ENCODE measurements at places on chromosomes 7 and 10.

DNA sequence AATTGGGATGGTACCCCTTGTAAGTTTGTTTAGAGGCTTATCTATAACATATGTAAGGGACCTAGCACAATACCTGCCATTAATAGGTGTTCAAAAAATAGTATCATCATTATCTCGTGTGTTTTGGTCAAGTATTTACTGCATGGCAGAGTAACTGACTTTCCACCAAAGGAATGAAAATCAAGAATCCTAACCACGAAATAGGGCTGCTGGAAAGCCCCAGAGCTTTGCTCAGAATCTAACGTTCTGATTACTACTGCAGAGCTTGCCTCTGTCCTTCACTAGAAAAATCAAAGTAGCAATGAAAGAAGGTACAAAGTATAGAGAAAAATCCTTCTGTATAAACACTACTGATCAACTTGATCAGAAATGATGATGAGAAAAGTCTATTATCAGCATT, 34.9 kb downstream of the DCLRE1C start:
- no peak for DNase-seq

GRCh38 chr7:106417273-106417902, 132.6 kb upstream of the NAMPT start:
- DNase-seq: no peak

DNA sequence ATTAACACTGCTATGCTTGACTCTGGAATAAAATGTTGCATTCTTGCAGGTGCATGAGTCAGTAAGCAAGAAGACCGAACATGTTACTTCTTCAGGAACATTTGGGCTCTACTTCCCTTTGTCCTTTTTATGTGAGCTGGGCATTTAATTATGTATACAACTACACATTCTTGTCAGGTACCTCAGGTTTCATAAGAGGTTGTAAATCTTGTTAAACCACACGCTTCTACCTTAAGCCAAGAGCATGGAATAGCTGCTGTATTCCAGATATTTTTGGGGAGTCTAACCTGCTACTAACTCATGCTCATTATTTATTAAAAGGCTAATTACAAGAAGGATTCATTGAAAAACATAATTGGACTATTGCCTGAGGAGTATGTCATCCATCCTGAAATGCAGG, 414.2 kb upstream of the KLF6 start:
- no peak for DNase-seq

- DNase-seq: no peak
Measured at GRCh38 chr7:123999703-124000102, 33.2 kb downstream of the TMEM229A start.

DNA sequence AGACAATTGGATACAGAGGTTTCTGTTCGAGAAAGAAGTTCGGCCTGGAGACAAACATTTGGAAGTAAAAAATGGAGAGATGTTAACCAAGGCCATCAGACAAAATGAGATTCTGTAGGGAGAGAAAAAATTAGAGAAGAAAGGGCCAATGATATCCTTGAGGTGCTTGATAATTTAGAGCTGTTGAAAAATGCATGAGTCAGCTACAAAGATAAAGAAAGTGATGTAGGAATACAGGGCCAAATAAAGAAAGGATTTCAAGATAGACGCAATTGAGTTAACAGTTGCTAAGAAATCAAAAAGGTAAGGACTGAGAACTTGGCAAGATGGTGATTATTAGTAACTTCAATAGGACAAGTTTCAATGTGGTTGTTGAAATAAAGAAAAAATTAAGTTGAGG, 384.2 kb upstream of the SEMA3A start:
- DNase-seq: no peak

DNA sequence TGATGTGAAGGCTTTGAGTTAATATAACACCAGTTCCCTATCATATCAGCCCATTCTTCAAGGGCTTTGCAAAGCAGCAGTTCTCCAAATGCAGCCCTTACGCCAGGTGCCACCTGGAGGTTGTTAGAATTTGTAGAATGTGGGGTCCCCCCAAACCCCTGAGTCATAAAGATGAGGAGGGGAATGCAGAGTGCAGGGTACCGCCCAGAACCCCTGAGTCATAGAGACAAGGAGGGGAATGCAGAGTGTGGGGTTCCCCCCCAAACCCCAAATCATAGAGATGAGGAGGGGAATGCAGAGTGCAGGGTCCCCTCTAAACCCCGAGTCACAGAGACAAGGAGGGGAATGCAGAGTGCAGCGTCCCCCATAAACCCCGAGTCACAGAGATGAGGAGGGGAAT, 605.8 kb downstream of the PTPRN2 start:
- DNase-seq: no peak

- DNase-seq: no peak
Measured at GRCh38 chr10:100138921-100139496, 46.8 kb downstream of the ERLIN1 start.

- no peak for DNase-seq
Measured at GRCh38 chr7:13989126-13989948, at the start of gene ETV1. Gene ETV1, minus strand, starts transcription at chr7:13989666. Its CDS starts 614 bp downstream, at chr7:13989052.

DNA sequence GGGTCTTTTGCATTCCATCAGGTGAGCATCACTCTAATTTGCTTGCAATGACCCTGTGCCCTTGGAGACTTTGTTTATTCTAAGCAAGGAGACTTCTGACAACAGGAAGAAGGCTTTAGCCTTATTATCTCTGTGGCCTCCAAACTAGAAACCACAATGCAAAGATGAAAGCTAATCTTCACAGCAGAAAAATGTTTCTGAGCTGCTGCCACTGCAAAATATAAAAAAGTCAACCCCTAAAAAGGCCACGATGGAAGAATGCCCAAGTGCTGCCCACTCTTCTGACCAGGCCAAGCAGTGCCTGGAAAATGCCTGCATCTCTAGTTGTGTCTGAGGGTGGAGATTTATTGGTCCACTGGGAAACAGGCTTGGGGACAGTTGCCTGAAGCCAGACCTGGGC, 299.9 kb downstream of the C7orf25 start:
- DNase-seq: no peak

- DNase-seq: no peak
Measured at GRCh38 chr7:141335164-141335563, 216.0 kb upstream of the AGK start.

Measured in activated naive CD4-positive, alpha-beta T cell treated with anti-CD3 and anti-CD28 coated beads, Interleukin-2, amount 50 U/mL, for 16 hours (primary cell).